Head of caudate nucleus (tissue), 42 donors: ENCODE measurements at places on chromosomes 1 and 21.

GRCh38 chr1:153805886-153806719 lies 30.9 kb downstream of the SLC27A3 start:
- DNase-seq = no peak

DNA sequence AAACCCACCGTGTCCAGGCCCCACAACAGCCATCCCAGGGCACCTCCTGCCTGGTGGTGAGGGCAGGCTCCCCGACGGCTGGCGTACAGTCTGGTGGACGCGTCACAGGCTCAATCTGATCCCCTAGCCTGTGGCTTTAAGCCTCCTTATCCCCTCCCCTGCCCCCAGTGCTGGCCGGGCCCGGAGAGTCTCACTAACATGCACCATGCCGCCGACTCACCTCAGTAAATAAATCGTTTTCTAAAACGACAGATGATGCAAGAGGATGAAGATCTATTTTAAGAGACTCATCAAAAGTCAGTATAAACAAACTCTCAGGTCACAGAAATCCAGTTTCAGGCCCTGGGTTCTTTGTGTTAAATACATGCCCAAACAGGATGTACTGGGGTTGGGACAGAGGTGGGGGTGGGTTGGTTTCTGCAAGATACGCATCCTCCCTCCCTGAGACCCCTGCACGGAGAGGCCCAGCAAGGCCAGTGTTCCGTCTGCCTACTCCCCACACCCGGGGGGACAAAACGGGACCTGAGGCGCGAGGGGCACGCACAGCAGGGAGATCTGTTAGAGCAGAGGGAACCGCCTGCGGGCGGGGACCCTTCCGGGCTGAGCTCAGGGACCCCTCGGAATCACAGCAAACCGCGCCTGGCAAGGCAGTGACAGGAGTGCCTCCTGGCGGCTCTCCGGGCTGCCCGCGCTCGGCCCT lies 3.1 kb downstream of the PANK4 start:
- no peak for DNase-seq

- no peak for DNase-seq
Observed at GRCh38 chr1:14786681-14787080, 188.2 kb downstream of the KAZN start.

- no peak for DNase-seq
Observed at GRCh38 chr1:220825819-220826551, 39.3 kb downstream of the MTARC1 start.
